ENCODE measurements at places on chromosomes 4 and X.
A peak's percentile ranks its signal among the peaks of the same experiment; 100 is the strongest.

DNA sequence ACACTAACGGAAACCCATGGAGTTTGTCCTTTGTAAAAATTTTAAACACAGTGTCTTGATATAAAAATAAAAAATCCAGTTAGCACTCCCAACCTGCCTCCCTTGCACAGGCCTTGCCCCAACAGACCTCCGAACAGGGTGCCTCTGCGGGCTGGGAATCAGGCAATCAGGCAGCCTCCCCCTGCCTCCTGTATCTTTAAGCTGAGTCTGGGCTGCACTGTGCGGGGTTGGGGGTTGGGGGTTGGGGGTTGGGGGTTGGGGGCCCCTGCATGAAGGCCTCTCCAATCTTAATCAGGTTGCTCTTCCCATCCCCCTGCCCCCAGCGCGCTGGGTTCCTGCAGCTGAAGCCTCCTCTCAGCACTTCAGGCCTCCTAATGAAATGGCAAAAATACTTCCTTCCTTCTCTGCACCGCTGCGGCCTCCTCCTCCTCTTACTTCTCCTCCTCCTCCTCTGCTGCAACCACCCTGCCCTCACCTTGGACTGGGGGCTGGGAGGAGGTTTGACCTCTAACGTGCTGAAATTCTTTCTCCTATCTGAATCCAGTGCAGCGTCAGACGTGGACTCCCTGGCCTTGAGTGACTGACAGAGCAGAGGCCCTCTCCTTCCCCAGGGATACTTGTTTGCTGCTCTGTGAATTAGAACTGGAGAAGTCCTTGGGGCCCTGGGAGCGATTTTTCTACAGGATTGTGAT is 26.6 kb downstream of the NLGN3 start:
- no peak for DNase-seq

GRCh38 chrX:45400027-45400779 is 199.5 kb upstream of the DIPK2B start:
- DNase-seq = peak; percentile 8

DNA sequence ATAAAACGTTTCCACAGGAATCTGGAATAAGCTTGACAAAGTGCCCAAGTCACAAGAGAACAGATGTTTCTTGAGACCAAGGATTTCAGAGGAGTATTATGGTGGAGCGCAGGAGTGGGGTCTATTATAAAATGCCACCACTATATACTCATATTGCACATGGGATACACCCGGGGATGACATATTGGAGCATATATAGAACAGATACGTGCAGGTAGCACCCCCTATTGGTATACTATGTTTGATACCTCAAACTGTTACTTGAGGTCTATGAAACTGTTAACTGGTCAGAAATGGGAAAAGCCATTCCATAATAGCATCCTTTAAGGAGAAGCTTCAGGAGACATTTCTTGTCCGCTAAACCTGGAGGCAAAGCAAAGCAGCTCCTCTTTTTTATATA is 86.0 kb downstream of the PCYT1B start:
- DNase-seq = no peak

DNA sequence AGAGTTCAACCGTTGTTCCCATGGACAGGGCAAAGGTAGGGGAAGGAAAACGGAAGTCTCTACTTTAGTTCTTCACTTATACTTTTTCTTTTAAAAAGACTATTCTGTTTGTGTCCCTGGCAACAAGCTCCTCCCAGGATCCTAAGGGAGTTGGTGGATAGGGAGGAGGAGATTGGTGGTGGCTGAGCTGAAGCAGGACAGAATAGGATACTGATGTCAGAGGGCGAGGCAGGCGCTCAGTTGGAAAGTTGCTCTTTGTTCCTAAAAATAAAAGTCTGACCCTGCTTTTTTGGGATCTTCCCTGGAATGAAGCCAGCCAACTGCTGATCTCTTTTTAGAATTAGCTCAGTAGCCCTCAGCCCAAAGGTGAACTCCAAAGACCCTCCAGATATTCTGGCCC is 104.7 kb downstream of the MGST2 start:
- DNase-seq = no peak

GRCh38 chrX:122517786-122518185 is 666.3 kb upstream of the GRIA3 start:
- no peak for DNase-seq

GRCh38 chr4:141890279-141890678 is 253.9 kb downstream of the IL15 start:
- no peak for DNase-seq

- DNase-seq = no peak
Measured at GRCh38 chr4:120218981-120219380, 152.3 kb upstream of the MAD2L1 start.

GRCh38 chr4:110020139-110020538 is 107.5 kb downstream of the EGF start:
- peak; percentile 40 for DNase-seq

DNA sequence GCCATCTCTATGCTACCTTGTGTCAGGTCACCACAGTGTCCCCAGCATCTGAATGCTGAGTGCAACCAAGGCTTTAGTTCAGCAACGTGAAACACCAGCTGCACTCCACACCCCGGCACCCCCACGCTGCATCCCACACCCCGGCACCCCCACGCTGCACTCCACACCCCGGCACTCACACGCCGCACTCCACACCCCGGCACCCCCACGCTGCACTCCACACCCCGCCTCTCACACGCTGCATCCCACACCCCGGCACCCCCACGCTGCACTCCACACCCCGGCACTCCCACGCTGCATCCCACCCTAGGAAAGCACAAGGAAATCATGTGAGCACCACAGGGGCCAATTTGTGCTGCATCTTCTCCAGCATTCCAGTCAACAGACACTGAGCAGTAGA is 199.8 kb upstream of the FRG1 start:
- DNase-seq = no peak

- no peak for DNase-seq
Measured at GRCh38 chrX:109601486-109601885, 23.5 kb downstream of the KCNE5 start.

Data from ELF-1 (cell line).